ENCODE measurements at places on chromosomes 2 and 18. TPM values are rescaled to one million over a fixed set of nuclear protein-coding genes. Genes with fewer than 3 reads are reported as not detected.

DNA sequence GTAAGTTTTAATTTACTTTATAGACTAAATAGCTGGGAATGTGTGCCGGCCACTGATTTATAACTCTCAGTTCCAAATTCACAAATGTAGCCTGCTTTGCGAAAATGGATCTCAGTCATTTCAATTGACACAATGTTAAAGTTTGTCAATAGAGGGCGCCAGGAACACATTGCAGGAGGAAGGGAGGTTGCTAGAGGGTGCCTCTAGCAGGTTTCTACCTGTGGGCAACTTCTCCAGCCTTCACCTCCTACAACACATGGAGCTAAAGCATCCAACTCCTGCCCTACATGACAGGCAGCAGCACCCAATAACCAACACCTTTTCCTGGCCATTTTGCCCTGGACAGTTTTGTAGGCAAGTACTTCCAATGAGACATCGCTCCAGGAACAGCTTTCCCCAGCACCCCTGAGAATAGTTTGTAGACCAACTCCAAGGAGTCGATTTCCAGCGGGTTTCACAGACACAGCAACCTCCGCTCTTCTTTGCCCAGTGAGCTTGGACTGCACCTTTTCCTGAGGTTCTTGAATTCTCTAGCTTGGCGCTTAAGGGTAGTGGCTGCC is 784.8 kb upstream of the CDH2 start:
- DNase-seq: no peak

ANKRD62 gene
- total RNA-seq: not detected

SERPINB12 gene
- total RNA-seq: not detected

DNA sequence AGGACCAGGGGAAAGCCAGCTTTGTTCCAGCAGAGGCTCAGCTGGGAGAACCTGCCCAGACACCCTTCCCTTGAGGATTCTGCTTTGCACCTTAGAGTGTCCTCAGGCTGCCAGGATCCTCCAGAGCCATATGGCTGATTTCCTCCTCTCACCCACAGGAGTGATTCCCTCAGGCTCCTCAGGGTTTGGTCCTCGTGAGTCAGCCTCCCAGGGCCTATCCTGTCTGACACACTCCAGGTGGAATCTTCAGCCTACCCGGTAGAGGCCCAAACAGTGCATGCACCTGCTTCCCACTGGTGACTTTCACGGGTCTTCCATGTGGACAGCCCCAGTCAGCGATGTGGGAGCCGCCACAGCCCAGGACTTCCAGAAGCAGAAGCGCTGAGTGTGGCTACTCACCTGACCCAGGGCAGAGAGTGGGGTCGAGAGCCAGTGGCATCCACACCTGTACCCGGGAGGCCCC is 73.3 kb downstream of the TFCP2L1 start:
- no peak for DNase-seq

DNA sequence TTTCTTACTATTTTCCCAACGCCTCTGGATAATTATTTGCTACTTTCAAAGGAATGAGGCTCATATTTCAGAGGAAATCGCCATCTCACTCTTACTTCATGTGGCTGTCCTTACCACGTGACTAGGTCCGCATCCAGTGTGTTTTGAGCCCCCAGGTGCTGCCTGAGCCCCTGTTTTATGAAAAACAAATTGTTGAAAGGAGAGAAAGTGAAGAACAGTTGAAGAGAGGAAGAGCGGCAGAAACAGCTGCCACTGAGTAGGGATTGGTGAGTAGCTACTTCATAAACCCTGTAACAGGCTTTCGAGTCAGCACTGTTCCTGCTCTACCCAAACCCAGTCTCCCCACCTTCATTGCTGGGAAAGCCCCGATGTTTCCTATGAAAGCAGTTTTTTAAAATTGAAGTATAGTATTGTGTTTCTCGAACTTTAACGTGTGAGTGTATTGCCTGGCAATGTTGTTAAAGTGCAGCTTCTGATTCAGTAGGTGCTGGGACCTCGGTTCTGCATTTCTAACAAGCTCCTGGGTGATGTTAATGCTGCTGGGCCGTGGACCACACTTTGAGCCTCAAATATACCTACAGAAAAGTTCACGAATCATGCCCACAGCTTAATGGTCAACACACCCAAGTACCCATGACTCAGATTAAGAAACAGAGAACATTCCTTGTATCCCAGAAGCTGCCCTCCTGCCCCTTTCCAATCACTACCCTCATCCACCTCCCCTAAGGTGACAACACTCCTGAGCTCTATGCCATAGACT is 39.7 kb downstream of the TMEM177 start:
- DNase-seq: no peak

GRCh38 chr2:53784436-53784835 is 2.3 kb downstream of the ASB3 start:
- DNase-seq: no peak

DNA sequence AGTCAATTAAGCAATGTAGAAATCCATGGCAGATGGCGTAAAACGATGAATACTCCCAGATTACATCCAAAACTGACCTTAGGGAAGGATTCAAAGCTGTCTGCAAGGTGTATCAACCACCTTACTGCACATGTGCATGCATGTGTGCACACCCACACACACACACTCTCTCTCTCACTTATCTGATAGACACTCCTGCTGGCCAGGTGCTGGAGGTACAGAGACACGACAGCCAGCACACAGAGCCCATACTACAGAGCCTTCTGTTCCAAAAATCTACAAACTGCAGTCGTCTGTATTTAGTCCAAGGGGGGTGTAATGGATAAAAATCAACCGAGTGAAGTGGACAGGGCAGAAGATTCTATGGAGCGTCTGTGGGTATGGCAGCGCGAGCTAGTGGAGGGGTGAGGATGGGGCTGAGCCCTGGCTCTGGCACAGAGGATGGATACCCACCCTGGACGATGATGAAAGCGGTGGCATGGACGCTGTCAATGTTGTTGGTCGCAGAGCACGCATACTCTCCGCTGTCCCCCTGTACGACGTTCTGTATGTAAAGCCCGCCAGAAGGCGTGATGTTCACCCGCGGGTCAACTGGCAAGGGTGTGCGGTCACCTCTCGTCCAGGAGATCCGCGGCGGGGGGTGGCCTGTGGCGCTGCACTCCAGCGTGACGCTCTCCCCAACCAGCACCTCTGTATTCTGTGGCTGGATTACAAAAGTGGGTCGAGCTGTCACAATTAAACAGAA is 78.4 kb downstream of the PXDN start:
- DNase-seq: peak; percentile 39

DNA sequence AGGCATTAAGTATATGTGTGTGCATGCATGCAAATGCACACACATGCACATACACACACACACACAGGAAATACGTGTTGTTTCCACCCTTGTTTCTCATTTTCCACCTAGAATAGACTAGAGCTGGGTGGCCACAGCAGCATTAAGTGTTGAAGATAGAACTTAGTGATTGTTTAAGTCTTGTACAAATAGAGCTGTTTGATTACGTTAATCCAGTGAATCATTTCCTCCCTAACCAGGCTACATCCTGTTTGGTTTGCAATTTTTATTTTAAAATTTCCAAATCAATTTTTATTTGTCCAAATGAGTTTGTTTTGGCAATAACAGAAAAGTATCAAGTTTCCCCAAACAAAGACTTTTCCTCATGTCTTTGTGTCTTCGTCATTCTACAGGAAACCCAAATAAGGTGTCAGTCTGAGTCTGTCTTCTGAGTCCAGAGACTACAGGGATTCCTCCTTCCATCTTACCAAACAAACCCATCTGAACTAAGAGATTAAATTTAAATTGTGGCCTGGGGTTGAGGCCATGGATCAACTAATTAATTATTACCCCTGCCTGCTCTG is 74.6 kb upstream of the GALNT5 start:
- DNase-seq: peak; percentile 84

- peak; percentile 97 for DNase-seq
Measured at GRCh38 chr2:109213646-109214433, 84.8 kb downstream of the SH3RF3 start.

DNA sequence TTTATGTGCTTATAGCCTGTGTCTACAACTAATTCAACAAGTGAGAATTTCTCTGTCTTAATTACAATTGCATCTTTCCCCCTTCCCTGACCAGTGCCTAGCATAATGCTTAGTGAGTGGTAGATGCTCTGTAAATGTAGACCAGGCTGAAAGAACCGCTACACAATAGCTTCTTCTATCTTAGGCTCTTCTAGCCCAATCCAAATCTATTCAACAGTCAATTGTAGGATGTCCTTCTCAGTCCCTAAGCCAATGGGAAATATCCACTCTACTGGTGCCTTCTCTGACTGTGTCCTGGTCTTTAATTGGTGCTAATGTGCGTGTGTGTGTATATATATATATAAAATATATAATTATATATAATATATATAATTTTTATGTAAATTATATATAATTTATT is 34.1 kb upstream of the GCC2 start:
- no peak for DNase-seq

AKAIN1 gene
- not detected for total RNA-seq

GRCh38 chr2:208415897-208416296 is 9.3 kb downstream of the PTH2R start:
- DNase-seq: no peak

- peak; percentile 41 for DNase-seq
Measured at GRCh38 chr2:241592126-241592845, 33.7 kb downstream of the BOK start.

DNA sequence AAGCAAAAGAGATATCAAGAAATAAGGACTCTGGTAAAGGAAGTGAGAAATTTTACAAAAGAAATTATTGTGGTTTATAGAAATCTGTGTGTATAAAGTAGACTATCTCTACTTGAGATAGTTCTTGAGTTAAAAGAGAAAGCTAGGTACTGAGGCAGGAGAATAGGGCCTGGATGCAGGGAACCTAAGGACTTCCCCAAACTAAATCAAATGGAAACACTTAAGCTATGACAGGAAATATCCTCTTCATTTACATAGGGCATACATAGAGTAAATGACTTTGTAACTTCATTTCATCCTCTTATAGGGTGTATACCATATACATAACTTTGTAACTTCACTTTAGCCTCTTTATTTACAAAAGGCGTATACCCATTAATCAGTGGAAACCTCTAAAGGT is 219.2 kb upstream of the RGPD4 start:
- no peak for DNase-seq

ARHGAP28 gene
- 23.9 TPM for total RNA-seq

DNA sequence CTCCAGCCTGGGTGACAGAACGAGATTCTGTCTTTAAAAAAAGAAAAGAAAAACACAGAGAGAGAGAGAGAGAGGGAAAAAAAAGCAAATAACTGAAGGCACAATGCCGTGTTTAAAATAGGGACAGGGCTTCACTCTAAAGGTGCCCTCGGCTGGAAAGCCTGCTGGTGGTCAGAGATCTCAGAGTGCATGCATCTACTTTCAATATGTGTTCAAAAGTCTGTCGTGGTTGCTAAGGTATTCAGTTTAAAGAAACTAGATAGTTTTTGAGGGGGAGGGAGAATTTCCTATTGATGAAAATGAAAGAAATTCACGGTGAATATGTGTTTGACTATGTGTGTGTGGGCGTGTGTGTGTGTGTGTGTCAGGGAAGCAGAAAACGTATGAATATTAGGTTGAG is 11.0 kb upstream of the CBLN2 start:
- DNase-seq: no peak

CCDC68 gene
- 9.0 TPM for total RNA-seq

- DNase-seq: peak; percentile 61
Measured at GRCh38 chr2:7430869-7431641, 513.8 kb downstream of the RNF144A start.

ATP8B1 gene
- total RNA-seq: 46.7 TPM

- peak; percentile 81 for DNase-seq
Measured at GRCh38 chr18:13374468-13375301, 156.1 kb downstream of the LDLRAD4 start.

SLC40A1 gene
- total RNA-seq: 13.6 TPM

DNA sequence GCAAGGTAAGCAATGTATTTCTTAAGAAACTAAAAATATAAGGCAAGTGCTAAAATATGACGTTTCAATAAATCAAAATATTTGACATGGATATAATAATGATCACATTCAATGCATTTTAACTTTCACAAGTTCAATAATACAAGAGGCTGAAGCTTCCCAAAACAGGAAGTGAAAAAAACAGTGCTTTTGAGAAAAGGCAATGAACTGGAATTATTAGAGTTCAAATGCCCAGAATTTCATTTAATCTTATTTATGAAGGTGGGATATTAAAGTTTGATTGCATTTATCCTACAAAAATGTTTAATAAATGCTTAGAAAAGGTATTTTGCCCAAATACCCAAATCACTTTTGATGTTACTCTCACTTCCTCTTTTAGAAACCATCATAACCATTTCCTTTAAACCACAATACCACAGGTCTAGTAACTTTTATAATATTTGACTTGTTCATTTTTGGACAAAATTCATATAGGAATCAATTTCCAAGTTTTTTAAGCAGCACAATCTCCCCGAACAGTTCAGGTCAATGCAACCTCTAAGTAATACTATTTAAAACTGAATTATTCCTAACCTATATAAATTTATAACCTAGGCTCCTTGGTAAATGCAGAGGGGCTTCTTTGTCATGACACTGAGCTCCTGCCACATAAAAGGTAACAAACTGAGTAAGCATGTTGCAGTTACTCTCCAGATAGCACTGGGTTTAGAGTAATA is 2.1 kb downstream of the NCKAP1 start:
- DNase-seq: no peak

FAM161A gene
- 3.2 TPM for total RNA-seq

- DNase-seq: peak; percentile 96
Measured at GRCh38 chr2:219542931-219543595, 546 bp downstream of the CHPF start.

GRCh38 chr2:181420259-181421130 is 36.7 kb upstream of the ITGA4 start:
- DNase-seq: no peak

SERPINB11 gene
- total RNA-seq: not detected

PSMA8 gene
- not detected for total RNA-seq

DNA sequence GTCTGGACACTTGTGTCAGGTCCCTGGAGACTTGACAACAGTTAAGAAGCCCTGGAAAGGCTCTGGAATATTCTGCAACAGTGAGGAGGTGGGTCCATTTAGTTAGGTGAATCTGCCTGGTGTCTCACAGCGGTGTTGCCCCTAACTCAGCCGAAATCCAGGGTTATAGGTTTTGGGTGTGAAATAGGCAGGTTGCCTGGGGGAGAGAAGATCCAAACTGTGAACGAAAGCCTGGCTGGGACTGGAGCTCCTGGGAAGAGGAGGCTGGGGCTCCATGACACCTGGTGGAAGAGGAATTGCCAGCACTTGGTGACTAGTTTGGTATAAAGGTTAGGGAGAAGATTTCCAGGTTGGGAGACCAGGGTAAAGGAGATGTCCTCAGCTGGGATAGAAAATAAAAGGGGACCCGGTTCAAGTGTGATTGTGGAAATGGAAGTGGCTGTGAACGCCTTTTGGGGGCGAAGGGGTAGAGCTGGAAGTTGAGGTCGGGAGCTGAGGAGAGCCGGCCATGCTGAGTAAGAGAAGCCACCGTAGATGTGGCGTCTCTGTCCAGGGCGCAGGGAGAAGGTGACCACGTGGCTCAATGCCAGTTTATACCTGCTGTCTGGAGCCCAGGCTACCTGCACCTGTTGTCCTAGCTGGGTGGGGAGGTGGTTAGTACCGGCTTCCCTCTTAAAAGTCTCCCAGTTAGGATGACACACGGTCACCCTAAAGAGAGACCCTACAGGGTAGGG is 3.0 kb upstream of the GAREM2 start:
- peak; percentile 82 for DNase-seq

DNA sequence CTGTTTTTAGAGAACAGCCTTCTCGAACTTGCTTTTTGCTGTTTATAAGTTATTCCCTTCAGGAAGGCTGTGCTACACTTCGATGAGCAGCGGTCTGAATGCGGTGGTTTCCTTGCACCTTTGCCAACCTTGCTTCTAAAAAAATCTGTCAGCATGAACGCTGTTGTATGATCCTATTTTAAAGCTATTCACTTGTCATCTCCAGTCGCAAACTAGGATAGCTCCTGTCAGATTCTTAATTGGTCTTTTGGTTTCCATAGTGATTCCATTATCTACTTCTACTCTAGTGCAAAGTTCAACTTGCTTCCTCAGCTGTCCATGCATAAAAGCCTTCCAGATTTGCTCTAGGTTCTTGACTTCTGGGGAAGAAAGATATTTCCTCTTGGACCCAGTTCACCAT is 76.3 kb upstream of the GALNT3 start:
- no peak for DNase-seq

Measured in osteoblast (primary cell).